ENCODE measurements at places on chromosomes 5 and 9.

DNA sequence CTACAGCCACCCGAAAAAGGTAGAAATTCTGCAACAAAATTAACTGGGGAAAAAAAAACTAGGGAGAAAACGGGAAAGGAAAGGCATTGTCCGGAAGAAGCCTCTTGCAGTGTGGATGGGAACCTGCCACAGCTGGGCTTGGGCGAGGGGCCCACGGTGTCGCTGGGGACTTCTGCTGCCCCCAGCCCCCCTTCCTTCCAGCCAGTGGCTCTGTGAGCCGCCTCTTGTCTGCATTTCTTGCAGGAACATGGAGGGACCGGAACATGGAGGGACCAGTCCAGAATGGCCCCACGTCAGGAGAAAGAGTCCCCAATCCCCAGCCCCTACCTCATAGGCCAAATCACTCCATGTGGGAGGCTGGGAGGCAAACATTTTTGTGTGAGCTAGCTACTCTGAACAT, 36.9 kb upstream of the EXOC3 start:
- DNase-seq, result no peak

DNA sequence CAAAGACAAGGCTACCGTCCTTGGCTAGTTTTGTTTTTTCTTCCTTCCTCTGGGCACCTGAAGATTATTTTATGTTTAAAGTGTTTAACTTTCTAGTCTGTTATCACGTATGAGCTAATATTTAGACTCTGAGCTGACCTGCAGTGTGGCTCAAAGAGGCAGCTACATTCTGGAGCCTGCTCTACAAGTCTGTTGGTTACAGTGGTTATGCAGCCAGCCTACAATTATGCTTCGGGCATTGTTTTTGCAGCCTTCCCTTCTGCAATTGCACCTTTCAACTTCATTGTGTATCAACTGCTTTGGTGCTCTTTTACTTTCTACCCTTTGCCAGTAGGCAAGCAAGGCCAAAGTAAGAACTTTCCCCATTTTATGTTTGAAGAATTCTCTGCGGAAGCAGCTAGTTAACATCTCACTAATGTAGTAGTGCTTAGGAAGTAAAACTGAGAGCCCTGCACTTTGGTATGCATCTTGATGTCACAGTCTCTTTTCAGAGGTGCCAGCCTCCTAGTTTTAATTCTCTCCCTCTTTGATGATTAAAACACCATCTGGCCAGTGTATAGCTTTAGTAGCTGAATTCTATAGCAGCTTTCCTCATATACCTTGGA, 322.1 kb downstream of the FAM170A start:
- no peak for DNase-seq

DNA sequence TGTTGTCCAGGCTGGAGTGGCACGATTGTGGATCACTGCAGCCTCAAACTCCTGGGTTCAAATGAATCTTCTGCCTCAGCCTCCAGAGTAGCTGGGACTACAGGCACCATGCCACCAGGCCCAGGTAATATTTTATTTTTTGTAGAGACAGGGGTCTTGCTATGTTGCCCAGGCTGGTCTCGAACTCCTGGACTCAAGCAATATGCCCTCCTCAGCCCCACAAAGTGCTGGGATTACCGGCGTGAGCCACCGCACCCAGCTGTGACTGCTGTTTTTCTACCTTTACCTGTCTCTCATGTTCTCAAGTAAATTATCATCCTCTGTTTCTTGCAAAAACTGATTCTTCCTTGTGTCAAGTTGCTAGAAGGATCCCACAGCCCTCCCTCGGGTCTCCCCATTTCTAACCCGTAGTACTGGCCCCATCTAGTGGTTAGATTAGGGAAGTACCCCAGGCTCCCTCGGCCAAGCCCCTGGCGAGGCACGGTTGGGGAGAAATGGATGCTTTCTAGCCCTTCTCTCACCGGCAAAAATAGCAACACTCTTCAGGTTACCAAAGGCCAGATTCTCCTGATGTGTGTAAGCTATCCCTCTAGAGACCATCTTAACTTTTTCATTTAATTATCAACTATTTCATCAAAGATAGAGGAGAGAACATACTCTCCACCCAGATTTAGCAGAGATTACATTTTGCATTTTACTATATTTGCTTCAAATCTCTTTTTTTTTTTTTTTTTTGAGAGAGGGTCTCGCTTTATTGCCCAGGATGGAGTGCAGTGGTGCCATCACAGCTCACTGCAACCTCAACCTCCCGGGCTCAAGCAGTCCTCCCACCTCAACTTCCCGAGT, 19.2 kb upstream of the TOR1B start:
- peak; percentile 65 for DNase-seq

GRCh38 chr5:141001844-141002604, 35.7 kb downstream of the PCDHAC2 start:
- DNase-seq, result peak; percentile 54

DNA sequence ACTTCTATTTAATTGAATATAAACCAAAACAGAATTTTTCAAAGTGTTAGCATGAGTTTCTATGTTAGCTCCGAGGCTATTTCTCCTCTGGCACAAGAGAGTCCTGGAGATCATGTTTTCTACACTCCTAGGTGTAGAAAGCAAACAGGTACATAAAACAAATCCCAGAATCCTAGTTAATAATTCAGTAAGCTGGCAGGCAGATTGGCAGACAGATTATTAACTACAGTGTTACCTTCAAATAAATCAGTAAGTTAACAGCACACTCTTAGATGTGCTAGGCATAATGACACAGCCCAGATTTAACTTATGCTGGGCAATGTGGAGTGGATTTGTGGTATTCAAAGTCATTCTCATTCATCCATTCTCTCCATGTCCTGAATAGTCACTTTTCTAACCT, 282.8 kb upstream of the RPS23 start:
- no peak for DNase-seq

DNA sequence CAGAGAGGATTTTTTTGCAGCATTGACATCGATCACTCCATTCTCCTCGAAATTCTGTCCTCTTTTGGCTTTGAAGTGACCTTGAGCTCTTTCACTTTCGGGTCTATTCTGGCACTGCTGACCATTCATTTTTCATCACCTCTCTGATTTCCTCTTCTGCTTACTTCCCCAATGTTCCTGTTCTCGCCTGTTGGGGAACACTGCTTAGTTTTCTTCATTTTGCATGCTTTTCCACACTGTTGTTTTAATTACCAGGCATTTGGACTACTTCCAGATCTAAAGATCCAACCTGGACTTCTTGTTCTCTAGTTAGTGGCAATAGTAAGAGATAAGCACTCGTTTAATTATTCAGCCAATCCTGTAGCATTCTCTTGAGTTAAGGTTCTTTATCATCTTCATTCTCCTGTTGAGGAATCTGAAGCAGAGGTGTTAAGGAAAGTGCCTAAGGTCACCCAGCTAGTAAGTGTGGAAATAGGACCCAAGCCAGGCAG, 53.4 kb downstream of the MAN2A1 start:
- DNase-seq, result no peak

- DNase-seq, result peak; percentile 66
These were observed 15.8 kb downstream of the CWC27 start for GRCh38 chr5:64784451-64785025.

DNA sequence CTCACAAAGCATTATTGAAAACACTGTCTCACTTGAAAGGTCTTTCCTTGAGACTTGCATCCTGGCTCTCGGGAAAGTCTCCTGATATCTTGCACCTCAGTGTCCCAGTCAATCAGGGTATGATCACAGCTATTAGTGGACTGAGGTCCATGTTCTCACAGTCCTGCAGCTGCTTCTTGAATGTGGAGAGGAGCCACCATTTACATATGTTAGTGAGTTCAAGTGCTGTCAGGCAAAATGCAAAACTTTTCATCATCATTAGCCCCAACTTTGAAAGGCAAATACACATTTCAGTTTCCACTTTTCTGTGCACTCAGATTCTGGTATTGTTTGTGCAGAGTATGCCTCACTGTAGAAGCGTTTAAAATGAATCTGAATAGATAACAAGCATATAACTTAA, 111.6 kb downstream of the SNX18 start:
- DNase-seq, result no peak

DNA sequence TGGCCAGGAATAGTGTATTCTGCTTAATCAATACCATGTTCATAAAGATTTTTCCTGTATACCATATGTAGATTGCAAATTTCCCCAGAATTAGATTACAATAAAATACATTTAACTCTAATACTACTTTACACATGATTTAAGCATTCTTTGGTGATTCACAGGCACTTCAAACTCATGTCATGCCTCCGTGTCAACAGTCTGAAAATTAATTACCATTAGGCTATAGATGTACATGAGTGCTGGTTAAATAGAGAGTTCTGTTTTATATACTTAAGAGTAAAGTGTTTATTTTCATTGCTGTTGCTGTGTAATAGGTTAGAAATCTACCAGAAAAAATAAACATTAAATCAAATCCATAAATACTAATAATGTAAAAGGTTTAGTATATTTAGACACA, 159.8 kb downstream of the ZSWIM6 start:
- DNase-seq, result no peak

- no peak for DNase-seq
These were observed 262.7 kb downstream of the FBXL7 start for GRCh38 chr5:15762668-15763067.

GRCh38 chr9:95070549-95071021, 246.9 kb downstream of the FANCC start:
- no peak for DNase-seq

DNA sequence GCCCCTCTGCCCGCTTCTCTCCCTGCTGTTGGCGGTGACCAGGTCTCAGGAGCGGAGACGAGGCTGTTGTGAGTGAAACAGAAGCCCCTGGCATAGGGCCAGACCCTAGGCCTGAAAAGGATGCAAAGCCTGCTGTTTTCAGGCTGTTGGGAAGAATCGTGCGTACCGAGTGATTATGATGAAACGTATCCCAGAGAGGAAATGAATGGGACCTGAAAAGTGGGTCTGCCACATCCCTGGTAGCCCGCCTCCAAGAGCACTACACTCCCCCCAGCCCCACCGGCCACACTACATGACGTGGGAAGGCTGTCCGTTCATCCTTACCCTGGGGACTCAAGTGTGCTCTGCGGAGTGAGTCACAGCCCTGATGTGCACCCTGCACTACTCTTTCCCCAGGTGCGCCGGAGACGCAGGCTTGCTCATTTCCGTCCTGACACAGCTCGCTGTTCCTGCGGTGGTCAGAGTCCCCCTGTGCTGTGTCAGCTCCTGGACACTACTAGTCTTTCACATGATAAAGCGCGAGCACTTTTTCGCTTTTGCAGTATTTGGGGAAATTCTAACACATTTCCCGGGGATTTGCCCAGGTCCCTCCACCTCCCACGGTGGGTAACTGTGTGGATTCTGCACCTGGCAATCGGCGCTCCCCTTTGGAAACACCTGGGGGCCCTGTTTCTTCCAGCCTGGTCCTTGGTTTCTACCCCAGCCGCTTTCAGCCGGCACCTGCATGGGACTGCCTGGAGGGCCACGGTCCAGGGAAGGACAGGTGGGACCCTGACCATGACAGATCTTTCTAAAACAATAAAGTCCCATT, 91.5 kb downstream of the ANKRD33B start:
- DNase-seq, result no peak

DNA sequence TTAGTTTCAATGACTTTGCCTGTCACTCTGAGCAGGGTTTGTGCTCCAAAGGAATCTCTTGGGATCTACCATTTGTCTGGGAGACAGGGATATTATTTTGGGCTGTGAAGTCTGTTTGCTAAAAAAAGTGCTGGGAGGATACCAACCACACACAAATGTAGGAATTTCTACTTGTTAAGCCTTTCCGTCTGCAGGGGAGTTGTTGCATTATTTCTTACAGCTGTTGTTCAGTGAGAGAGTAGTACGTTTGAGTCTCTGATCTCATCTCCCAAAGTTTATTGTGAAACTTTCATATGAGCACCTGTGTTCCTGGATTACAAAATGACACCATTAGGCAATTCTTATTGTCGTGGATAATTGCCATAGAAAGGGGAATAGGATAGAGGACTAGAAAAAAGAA, 78.3 kb upstream of the SEMA6A start:
- DNase-seq, result no peak
